ENCODE measurements at places on chromosomes 7 and 10.

- DNase-seq = no peak
These were observed 23.2 kb downstream of the PPP1R17 start for GRCh38 chr7:31710171-31710570.

GRCh38 chr7:115221456-115221855, 299.6 kb downstream of the MDFIC start:
- no peak for DNase-seq

DNA sequence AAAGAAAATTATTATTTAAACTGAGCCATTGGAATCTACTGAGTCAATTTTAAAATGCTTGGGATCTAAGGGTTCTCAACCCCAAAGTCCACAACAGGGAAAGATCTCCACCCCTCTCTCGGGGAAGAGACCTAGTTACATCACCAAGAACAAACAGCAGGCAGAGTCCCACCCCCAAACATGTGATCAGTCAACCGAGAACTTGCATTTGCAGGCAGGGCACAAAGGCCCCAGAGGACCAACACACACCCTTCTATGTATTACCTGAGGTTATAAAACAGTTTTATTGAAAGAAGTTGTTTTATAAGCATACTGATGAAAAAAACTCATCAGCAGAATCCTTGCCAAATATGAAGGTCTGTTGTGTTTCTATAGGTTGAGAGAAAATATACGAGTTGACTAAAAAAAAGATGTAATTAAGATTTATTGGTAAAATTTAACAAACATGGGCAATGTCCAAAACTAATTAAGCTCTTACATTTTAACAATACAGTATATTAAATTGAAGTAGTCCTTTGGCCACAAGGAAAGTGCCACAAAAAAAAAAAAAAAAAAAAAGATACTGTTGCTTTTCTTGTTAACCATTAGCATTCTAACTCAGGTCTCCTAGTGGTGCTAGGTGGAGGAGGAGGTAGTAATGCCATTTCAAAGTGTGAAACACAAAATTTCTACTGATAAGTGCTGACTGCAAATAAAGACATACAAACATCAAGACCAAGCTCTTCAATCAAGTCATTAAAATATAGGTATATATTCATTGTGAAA, 975 bp upstream of the USP54 start:
- DNase-seq = no peak

GRCh38 chr7:44988701-44989100, 9.9 kb upstream of the MYO1G start:
- DNase-seq = no peak

- no peak for DNase-seq
These were observed 117.9 kb downstream of the NPY start for GRCh38 chr7:24401628-24402593.

- no peak for DNase-seq
These were observed 277.0 kb upstream of the COBL start for GRCh38 chr7:51593628-51594027.

DNA sequence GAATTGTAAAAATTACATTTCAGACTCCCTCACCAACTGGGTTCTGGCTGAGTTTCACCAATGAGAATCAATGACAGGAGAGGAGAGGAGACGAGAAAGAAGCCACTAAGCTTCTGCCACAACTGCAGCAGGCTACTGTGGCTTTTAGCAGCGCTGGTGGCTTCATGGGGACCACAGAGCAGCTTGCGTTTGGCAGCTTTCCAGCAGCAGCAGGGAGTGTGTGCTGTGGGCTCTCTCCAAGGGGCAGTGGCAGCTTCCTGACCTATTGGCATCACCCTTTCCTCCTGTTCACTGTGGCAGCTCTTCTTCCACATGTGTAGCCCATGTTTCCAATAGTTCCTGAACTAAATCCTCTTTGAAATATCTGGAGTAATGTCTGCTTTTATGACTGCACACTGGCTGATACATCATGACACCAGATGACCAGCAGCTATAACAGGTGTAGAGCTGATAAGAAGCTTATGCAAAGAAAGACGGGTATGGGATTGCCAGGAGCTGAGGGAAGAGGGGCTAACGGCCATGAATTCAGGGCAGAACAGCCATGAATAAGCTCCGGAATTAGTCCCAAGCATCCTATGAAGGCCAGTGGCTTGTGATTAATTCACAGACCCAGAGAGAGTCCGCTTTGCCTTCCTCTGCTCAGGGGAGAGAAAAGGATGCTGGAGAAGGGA, 46.8 kb downstream of the KCNH2 start:
- no peak for DNase-seq

- no peak for DNase-seq
These were observed 254.1 kb downstream of the RELN start for GRCh38 chr7:103735377-103735776.

DNA sequence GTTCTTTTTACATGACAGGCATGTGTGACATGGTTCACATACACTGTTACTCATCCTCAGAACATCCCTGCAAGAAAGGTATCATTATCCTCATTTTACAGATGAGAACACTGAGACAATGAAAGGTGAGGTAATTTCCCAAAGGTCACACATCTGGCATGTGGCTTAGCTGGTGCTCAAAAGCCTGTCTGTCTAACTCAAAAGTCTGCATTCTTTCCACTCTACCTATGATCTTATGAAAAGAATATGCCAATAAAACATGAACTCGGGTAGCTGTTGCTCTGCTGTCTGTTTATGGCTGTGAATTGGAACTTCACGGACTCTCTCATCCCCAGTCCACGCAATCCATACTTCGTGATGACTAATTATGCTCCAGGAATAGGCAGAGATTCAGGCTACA, 79.0 kb upstream of the ODAD2 start:
- DNase-seq = no peak

GRCh38 chr7:87512906-87513305, 37.4 kb upstream of the ABCB4 start:
- DNase-seq = no peak

- DNase-seq = no peak
These were observed 50.8 kb upstream of the ABLIM1 start for GRCh38 chr10:114708717-114709335.

GRCh38 chr7:125136755-125137532, 207.3 kb upstream of the POT1 start:
- no peak for DNase-seq

GRCh38 chr7:101216860-101217387, 457 bp downstream of the PLOD3 start:
- DNase-seq = no peak

GRCh38 chr10:26481315-26481692, 43.2 kb downstream of the APBB1IP start:
- no peak for DNase-seq

DNA sequence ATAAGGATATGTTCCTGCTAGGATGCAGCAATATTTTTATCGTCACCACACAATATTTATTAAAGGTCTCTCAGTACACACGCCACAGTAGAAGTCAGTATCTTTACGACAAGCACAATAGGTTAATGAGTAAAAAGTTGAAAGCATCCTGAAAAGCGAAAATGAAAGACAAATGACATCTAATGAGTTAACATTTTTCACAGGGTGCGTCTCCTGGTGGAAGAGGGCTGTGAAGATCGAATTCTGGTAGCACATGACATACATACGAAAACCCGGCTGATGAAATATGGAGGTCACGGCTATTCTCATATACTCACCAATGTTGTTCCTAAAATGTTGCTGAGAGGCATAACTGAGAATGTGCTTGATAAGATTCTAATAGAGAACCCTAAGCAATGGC, 10.8 kb downstream of the C1QL3 start:
- DNase-seq = no peak

- no peak for DNase-seq
These were observed 69.4 kb downstream of the ZRANB1 start for GRCh38 chr10:125011171-125011925.

DNA sequence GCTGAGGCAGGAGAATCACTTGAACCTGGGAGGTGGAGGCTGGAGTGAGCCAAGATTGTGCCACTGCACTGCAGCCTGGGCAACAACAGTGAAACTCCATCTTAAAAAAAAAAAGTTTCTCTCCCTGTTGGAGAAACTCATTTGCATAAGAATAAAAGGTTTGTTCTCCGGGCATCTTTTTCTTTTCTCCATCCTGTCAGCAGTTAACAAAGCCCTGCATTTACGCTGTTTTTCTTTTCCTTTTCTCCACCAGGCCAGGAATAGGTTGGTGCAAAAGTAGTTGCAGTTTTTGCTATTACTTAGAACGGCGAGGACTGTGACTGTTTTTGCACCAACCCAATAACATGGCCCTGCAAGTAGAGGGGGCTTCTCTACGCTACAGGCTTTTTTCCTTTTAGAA, 9.5 kb upstream of the URGCP start:
- no peak for DNase-seq

- no peak for DNase-seq
These were observed 1.1 kb upstream of the HDAC9 start for GRCh38 chr7:18494406-18494805.

DNA sequence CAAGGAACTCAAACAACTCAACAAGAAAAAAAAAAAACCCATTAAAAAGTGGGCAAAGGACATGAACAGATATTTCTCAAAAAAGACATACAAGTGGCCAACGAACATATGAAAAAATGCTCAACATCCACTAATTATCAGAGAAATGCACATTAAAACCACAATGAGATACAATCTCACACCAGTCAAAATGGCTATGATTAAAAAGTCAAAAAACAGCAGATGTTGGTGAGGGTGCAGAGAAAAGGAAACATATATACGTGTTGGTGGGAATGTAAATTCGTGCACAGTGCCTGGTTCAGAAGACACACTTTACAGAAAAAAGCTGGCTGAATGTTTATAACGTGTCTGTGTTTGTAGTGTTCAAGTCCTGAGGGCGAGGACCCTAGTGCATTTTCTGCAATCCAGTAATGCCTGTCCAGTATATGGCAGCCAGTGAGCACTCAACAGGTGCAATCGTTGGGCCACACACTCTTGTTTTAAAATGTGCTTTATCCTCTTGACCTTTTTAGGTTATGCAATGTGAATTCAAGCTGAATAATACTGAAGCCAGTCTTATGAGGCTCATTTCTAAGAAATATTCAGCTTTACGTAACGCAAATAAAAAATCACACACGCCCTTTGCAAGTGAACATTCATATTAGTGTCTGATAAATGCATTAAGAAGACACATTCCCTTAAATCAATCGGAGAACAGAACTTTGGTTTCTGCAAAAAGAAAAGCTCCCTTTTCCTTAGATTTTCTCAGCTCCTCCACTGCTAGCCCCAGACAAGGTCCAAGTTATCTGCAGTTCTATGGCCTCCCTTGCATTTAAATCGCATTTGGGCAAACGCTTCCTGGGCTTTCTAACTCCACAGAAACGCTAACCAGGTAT, 813 bp upstream of the MTURN start:
- DNase-seq = no peak

DNA sequence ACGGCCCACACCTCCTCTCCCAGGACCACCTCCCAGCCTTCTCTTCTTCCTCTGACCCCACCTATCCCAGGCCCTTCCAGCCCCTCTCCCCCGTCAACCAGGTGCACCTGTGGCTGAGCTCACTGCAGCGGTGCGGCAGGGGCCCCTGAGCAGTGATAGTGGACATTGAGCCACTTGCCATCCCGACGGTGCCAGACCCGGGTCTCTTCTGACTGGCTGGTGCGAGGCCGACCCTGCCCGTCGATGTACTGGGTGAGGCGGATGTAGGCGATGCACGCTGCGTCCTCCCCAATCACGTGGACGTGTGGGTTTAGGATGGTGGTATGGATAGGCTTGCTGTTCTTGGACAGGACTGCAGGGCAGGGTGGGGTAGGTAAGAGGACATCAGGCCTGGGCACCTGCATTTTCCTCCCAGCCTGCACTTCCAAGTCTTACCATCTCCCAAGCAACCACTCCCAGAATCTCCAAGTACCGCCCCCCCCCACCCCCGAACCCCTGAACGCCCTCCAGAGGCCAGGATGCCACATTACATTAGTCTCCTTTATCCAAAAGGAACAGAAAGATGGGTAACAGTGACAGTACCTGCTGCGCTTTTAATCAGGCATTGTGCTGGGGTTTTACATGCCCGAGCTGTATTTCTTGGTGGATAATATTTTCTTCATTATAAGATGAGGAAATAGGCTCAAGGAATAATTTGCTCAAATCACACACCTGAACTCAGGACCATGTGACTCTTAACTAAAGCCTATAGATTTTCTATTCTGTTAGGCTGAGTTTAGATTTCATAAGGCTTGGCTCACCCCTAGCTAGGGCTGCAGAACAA, 3.7 kb upstream of the NDST2 start:
- DNase-seq = no peak

GRCh38 chr10:131774681-131775085, 126.1 kb upstream of the PPP2R2D start:
- no peak for DNase-seq

GRCh38 chr7:100585511-100586265, at the start of gene LRCH4:
TSS of gene LRCH4 (minus strand) at chr7:100586129. CDS start at chr7:100586100, 29 bp downstream.
- peak; percentile 36 for DNase-seq

GRCh38 chr10:5361966-5362365, 2.8 kb upstream of the UCN3 start:
- DNase-seq = no peak

DNA sequence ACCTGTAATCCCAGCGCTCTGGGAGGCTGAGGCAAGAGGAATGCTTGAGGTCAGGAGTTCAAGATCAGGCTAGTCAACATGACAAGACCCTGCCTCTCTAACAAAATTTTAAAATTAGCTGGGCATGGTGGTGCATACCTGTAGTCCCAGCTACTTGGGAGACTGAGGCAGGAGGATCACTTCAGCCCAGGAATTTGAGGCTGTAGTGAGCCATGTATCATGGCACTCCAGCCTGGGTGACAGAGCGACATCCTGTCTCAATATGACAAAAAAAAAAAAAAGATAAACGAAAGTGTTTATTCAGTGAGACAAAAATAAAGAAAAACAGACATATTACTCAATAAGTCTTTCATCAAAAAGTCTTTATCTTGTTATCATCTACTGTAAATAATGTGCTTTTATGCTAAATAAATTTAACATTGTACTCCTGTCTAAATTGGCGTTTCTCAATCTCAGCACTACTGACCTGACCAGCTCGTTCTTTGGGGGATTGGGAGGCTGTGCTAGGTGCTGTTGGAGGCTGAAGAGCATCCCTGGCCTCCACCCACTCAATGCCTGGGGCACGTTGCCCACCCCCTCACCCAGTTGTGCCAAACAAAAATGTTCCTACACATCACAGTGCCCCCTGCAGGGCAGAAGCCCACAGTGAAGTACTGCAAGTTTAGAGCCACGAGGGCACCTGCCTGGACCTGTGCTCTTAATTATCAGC, 57.7 kb downstream of the NCAPG2 start:
- no peak for DNase-seq

GRCh38 chr7:13276977-13277376, 589.5 kb downstream of the ARL4A start:
- no peak for DNase-seq

GRCh38 chr10:107653832-107654287, 489.4 kb upstream of the SORCS1 start:
- no peak for DNase-seq

- no peak for DNase-seq
These were observed 96.5 kb downstream of the TACC2 start for GRCh38 chr10:122085423-122085911.

GRCh38 chr7:142263598-142264380, 5.9 kb upstream of the PRSS58 start:
- DNase-seq = no peak

DNA sequence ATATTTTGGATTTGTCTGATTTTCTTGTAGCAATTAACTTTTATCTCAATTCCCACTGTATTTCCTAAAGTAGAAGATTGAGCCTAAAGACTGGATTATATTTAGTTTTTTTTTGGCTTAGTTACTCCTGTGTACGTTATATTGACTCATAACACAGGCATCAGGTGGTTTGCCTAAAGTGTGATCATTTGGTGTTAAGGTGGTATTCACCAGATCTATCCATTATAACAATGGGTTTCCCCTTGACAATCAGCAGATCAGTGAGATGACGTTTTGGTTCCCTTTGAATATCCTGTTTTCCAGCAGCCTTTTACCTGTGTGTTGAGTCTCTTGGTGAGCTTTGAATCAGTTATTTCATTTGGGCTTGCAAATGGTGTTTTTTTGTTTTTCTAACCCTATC, 18.1 kb downstream of the MAPK8 start:
- DNase-seq = no peak

Measured in stimulated activated CD8-positive, alpha-beta memory T cell treated with anti-CD3 and anti-CD28 coated beads, Interleukin-15, amount 100 ng/mL, for 24 hours (primary cell).